ENCODE measurements at places on chromosomes 2 and 18.

- no peak for DNase-seq
These were observed 329.5 kb downstream of the PAX3 start for GRCh38 chr2:221969087-221969829.

- DNase-seq = no peak
These were observed 57.2 kb upstream of the RNU4ATAC start for GRCh38 chr2:121473512-121473911.

DNA sequence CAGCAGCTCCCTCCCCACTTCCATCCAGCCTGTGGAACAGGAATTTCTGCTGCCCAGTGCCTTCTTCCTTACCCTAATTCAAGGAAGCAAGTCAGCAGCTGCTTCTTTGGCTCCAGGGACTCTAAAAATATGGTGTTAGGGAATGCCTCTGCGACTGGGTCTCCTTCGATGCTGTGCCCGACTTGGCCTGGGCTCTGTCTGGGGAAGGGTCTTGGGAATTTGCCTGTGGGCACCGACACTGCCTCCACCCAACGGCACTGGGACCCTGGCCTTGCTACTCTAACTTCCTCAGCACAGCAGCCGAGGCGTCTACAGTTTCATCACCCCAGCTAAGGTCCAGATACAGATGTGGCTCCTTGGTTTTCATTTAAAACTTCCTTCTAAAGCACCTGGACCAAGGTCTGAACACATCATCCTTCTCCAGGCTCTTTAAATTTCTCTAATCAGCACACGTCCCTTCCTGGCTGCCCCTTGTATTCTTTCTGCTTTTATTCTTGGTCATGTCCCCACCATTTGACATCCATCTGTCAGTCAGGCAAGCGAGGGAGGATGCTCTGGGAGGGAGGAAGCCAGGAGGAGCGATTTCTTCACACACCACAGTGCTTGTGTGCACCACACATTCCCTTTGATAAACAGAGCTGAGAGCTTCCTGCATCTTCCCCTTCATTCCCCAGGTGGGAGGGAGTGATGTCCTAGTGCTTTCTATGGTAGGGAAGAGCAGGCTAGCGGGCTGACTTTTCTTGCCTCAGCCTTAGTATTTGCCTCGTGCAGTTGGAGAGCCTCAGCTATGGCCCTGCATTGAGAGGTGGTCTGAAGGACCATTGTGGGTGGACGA is 6.8 kb downstream of the LBH start:
- DNase-seq = no peak

DNA sequence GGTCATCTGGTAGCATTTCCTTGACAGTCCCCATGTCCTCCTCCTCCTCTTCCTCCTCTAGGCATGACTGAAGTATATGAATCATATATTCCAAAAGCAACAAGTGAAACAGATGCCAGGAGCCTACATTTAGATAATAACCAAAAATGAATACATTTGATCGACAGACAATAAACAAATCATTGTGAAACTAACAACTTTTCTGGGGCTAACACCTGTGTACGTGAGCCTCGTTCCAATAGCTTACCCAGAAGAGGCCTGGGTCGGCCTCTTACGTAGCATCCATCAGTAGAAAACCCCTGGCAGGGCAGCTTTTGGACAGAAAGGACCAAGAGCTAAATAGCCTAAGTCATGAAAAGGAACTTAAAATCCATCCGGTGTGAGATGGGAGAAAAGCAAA is 15.3 kb upstream of the CREG2 start:
- no peak for DNase-seq

GRCh38 chr2:198314559-198315153 is 510.3 kb downstream of the PLCL1 start:
- no peak for DNase-seq

DNA sequence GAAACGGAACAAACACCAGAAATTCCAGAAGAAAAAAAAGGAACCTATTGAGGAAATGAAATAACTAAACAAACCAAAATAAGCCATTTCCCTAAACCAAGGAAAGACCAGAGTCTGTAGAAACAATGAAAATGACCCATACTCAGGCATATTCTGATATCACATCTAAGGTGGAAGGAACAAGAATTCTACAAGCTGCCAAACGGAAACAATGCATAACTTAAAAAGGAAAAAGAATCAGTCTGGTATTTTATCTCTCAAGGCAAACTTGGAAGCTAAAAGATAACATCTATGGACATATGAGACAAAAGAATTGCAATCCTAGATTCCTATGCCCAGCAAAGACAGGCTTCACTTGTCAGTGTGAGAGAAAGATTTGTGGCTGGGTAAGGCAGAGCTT is 326.2 kb downstream of the PDE11A start:
- DNase-seq = no peak

DNA sequence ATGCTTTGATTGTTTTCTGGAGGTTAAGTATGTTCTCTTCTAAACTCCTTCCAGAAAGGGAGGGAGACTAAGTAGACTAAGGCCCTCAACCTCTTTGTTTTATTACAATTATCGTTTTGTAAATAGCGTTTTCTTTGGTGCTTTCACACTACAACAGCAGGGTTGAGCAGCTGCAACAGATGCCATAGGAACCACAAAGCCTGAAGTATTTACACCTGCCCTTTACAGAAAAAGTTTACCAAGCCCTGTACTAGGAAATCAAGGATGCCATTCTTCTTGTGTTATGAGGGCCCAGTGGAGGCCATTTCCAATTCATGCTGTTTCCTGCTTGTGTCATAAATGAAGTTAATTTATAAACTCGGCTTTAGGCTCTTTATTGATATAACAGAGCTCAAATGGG is 914.8 kb downstream of the DCDC2C start:
- DNase-seq = no peak

- DNase-seq = no peak
These were observed 37.4 kb downstream of the ACTR2 start for GRCh38 chr2:65264821-65265670.

- DNase-seq = no peak
These were observed 137.0 kb downstream of the LRP2 start for GRCh38 chr2:169225233-169225750.

DNA sequence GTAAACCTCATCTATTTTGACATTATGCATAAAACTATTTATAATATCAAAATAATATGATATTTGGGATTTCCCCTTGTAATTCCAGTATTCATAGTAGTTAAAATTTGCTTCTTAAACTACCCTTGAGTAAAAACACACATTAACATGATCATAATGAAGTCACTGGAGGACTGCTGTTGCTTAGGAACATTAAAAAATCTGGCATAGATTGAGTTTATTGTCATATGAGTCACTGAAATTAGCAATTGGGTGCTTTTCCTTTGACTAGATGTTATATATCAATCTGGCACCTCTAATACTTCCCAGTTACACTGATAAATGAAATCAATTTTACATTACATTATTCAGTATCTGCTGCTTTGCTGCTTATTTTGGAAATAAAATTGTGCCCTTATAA is 57.0 kb upstream of the ZC3H15 start:
- DNase-seq = no peak

- DNase-seq = no peak
These were observed 166.0 kb downstream of the SEPTIN10 start for GRCh38 chr2:109447776-109448175.

GRCh38 chr2:12624905-12625598 is 91.7 kb upstream of the TRIB2 start:
- no peak for DNase-seq

DNA sequence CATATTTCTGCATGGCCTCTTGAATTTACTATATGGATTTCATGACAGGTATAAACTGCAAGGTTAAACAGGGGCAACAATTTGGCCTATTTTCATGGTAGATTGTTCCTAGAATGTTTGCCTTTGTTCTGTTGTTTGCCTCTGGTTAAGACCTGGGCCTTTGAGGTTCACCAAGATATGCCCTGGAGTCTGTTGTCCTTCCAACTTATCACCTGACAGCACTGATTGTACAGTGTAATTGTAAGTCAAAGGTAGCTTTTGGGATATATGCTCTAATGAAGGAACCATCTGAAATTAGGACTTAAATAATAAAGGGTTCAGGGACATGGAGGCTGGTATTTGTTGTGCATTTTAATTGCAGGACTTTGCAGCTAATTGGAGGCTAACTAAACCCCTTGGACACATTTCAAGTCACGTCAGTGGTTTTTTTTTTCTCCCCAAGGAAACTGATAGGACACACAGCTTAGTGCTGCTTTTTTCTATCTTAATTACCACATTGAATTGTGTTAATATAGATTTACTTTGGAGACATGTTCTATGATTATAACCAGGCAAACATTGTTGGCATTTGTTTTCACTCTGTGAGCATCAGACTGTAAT is 771.2 kb upstream of the LINC00305 start:
- no peak for DNase-seq

GRCh38 chr2:9793156-9793917 is 49.9 kb upstream of the TAF1B start:
- no peak for DNase-seq

DNA sequence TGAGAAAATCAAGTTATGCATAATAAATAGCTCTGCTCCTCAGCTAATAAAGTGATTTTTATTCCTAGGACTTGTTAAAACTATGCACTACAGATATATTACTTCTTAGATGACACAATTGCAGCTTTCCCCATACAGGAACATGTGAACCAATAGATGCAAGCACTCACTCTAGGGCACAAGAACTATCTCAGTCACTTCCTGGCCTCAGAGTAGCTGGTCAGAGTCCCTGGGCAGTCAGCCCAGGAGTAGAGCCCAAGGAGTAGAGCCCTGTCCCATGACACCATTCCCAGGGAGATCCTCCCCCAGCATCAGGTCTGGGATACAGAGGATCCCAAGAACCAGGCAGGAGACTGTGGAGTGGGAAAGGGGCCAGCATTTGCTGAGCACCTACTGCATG is 2.7 kb downstream of the TNS1 start:
- DNase-seq = no peak

DNA sequence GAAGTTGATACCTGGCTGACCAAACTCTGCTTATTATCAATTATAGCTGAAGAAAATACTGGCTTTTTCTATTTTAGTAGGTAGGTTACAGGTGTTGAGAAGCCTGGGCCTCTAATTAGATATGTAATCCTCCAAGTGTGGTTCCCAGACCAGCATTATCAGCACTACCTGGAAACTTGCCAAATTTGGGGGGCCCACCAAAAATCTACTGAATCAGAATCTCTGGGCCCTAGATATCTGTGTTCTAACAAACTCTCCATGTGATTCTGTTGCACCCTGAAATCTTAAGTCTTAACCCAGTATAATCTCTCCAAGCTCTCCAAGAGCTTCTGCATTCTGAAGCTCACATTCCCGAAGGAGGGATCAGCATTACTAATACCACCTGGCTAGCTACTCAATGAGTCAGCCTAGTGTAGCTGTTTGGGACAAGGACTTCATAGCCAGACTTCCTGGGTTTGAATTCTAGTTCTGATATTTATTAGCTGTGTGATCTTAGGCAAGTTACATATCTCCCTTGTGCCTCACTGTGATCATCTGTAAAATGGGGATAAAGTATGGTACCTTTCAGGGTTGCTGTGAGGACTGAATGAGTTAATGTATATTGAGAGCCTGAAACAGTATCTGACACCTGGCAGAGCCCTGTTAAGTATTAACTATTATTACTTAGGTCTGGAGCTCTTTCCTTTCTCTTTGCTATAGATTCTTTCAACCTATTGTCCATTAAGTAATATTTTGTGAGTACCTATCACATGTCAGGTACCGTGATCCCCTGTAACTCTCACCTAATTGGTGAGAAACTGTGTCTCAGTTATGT is 94.1 kb upstream of the CD302 start:
- DNase-seq = no peak

GRCh38 chr2:138030459-138030858 is 66.2 kb downstream of the HNMT start:
- no peak for DNase-seq

GRCh38 chr2:64405581-64406406 is 48.2 kb upstream of the LGALSL start:
- DNase-seq = no peak

- DNase-seq = no peak
These were observed 50.0 kb downstream of the RHBDD1 start for GRCh38 chr2:226885769-226886435.

DNA sequence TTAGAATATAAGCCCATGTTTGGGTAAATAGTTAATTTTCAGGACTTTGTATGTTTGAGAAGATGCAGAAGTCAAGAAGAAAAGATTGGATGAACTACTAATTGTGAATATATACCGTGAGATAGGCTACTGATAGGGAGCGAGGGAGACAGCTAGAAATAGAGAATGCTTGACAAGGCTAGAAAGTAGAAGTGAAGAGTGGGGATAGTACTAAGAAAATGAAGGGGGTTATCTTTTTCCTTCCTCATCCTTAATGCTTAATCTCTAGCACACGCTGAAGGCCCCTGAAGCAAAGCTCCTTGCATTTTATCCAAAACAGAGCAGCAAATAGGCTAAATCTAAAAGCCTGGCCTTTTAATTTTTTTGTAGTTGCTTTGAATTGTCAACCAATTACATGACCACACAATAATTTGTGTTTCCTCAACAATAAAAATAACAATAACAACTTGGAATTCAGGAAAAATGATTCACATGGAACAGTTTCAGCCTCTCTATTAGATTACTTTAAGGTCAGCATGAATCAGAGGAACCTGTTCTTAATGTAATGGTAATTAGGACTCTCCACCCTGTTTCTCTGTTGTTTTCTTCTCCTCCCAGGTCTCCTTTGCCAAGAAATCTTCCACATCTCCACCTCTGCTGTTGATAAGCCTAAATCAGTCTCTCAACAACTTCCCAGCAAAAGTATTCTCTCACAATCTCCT is 1071.3 kb upstream of the ZEB2 start:
- DNase-seq = no peak

- no peak for DNase-seq
These were observed 34.0 kb downstream of the RDH14 start for GRCh38 chr2:18526429-18526828.

DNA sequence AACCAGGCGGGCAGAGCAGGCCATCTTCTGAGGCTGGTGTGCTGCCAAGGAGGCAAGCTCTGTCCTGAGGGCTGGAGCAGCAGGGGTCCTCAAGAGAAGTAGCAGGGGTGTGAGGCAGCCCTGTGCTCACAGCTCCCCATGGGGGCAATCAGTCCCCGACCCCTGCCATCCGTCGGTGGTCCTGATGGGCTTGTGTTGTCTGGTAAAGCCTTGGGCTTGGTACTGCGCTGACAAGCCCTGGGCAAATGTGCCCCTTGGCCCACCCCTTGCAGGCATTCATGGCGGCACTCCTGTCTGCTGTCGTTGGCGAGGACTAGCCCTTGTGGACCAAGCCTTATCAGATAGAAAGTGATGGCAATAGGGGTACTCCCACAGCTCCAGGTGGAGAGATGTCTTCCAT is 22.6 kb upstream of the SCLY start:
- no peak for DNase-seq

- no peak for DNase-seq
These were observed 46.3 kb downstream of the EXOC6B start for GRCh38 chr2:72779495-72779894.

GRCh38 chr2:26900831-26901321 is 52.9 kb downstream of the DPYSL5 start:
- DNase-seq = no peak

Data from activated CD4-positive, alpha-beta T cell treated with anti-CD3 and anti-CD28 coated beads, Interleukin-2, amount 50 U/mL, for 48 hours (primary cell).